ENCODE measurements at places on chromosomes 1 and 21.

DNA sequence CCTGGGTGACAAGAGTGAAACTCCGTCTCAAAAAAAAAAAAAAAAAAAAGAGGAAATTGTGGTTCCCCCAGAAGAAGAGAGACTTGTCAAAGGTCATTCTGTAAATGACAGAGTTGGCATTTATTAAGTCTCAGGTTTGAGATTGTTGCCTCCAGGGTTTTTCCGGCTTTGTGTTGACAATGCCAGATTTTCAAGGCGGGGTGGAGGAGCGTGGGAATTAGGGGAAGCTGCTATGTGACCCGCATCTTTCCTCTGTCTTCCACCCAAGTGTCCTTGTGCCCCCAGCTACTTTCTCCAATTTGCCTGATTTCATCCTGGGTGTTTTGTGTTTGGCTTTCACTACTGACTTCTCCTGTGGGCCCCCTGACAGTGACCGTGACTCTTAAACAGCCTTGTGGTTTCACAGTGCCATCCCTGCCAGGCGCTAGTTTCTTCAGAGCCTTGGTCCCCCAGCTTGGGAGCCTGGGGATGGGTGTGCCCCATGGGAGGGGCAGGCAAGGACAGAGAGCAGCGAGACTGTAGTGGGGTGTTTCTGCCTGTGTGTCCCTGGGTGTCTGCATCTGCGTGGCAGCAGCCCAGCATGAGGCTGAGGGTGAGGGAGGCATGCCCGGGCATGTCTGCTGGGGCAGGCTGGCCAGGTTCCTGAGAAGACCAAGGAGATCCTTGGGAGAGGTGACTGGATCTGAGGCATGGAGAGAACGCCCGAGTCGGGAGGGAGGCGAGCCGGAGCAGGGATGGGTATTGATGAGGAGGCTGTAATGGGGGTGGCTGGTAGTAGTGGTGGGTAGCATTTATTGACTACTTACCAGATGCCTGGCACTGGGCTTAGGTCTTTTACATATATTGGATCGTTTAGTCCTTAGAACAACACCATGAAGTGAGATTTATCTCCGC lies 46.3 kb downstream of the IER5 start:
- DNase-seq: no peak

DNA sequence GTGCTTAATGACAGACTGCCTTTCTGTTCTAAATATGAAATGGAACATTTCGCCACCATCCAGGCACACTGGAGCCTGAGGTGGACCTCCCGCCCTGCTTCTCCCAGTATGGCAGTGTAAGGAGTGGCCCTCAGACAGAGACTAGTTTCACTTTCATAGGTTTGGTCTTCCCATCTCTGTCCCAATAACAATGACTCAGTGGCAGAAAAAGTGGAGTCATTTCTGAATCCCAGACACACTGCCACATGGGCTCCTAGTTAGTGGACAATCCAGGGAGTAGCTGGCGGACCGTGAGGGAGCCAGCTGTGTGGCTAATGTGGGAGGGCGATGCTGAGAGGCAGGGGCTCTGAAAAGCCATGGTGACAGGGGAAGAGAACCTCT lies 95.6 kb upstream of the TSPAN2 start:
- no peak for DNase-seq

GRCh38 chr1:200237066-200237465 lies 172.8 kb downstream of the ZNF281 start:
- no peak for DNase-seq

- DNase-seq: no peak
Observed at GRCh38 chr21:21668198-21668597, 670.0 kb downstream of the NCAM2 start.
